Left kidney (tissue), 8 donors: ENCODE measurements at places on chromosomes 16 and 17.

DNA sequence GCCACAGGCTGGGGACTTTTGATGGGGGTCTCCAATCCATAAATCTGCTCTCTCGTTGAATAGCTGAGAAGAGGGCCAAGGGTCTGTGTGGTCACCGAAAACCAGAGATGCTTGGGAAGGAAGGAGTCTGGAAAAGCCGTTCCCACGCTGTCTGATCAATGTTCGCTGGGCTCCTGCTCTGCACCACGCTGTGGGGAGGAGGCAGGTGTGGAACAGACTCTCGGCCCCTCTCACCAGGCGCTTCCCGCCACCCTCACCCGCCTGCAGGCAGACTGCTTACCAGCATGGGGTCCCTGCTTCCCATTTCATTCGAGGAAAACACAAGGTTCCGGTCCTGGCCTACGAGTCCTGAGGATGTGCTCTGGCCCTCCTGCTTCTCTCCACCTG is 702 bp upstream of the ALDH3A1 start:
- DNase-seq: no peak

GRCh38 chr17:73430165-73430680 is 118.4 kb upstream of the CDC42EP4 start:
- no peak for DNase-seq

- DNase-seq: no peak
Observed at GRCh38 chr17:1031711-1032110, 34.8 kb downstream of the TIMM22 start.

GRCh38 chr17:279331-279730 is 73.3 kb downstream of the RPH3AL start:
- DNase-seq: no peak

GRCh38 chr16:77790912-77791311 is 2.5 kb downstream of the VAT1L start:
- no peak for DNase-seq

DNA sequence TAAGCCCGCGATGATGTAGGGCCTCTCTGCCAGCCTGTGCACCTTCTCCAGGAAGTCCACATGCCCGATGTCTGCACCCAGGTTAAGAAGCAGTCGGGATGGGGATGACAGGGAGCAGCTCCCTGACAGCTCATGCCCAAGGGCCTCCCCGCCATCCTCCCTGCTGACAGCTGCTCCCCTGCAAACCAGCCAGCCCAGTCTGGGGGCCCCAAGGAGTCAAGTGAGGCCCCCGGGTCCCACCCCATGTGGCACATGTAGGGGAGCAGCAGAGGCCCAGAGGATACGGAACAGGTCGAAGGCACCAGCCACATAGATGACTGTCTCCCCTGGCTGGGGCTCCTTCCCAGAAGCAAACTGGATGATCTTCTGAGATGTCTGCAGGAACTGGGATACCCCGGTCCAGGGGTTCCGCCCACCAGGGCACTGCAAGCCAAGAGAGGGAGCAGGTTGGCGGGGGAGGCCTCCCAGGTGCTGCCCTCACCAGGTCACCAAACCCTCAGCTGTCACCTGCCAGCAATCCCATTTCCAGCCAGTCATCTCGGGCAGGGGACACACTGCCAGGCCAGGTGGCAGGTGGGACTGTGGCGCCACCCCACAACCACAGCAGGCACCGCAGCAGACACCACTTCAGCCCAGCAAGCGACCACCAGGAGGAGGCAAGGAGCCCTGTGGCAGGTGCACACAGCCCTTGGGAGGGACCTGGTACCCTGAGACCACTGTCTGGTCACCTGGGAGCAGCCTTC is 4.6 kb downstream of the PCYT2 start:
- no peak for DNase-seq

DNA sequence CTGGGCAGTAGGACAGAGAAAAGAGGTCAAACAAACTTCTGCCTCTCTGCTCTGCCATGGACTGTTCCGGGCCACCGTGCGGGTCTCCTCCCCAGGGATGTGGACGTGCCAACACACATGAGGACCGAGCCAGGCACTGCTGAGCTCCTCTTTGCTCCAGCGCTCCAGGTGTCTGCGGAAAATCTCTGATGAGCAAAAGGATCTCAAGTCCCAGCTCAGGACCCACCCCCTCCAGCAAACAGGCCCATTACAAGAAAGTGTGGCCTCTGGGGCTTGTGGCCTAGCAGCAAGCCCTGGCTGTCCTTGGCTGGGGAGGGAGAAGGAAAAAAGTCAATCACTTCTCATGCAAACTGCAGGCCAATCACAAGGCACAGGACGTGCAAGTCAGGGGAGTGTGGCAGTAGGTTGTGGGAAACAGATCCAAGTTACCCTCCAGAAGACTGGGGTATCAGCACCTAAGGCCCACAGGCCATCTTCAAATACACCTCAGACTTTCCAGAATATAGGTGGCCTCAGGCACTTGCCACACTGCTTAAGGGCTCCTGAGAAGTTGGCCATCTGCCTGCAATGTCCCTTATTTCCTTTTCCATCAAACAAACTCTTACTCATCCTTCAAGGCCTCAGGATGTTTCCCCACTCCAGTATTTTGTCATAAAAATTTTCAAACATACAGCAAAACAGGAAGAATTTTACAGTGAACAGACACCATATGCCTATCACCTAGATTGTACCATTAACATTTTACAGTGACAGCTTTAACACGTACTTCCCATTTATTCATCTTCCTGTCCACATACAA is 36.0 kb upstream of the SREBF1 start:
- no peak for DNase-seq

- no peak for DNase-seq
Observed at GRCh38 chr17:46011711-46012505, 12.9 kb downstream of the STH start.

GRCh38 chr17:17528696-17529652 is 32.8 kb upstream of the RASD1 start:
- DNase-seq: no peak

DNA sequence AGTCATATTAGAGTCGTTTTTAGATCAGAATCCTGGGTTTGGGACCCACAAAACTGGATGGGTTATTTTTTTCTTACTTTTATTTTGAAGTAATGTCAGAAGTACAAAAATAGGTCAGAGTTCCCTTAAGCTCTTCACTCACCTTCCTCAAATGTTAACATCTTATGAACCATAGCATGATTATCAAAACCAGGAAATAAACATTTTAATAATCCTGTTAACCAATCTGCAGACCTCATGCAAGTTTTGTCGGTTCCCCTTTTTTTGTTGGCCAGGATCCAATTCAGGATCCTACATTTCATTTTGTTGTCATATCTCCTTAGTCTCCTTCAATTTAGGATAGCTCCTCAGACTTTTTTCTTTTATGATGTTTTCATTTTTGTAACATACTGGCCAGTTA is 162.0 kb downstream of the CHD9 start:
- DNase-seq: no peak

DNA sequence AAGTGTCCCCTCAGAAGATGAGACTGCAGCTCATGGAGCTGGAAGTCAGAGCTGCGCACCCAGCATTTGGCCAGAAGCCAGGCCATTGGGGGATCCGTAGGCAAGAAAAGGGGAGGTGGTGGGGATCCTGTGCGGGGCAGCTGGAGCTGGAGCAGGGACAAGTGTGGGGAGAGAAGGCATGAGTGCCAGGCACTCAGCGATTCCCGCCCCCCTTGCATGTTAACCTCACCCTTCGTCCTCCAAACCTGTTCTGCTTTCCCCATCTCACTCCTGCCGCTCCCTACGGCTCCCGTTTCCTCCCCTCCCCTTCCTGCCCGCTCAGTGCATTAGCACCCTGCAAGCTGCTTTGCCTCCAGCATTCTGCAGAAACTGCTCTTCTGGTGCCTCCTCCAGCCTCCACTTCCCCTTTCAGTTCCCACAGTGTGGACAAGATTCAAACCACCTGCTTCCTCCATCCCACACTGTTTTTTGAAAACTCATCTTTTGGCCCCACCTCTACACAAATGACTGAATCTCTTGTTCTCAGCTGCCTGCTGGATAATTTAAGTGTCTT is 5.6 kb downstream of the ALOX15 start:
- DNase-seq: no peak
